Liver (tissue), 10 donors: ENCODE measurements at places on chromosomes 5 and 9.

DNA sequence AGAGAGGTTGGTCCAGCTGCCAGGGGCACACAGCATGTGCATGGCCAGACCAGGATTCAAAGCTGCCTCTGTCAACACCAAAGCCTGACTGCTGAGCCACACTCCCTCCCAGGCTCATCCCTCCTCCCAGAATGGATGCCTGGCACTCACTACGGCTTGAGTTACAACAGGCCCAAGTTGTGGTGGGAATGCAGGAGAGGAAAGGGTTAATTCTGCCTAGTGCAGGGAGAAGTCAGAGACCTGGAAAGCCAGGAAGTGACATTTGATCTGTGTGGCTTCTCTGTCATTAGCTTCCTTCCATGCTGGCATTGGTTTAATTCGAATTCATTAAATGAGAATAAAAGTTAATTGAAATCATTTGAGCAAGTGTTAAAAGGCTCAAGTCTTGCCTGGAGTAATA, 150.0 kb downstream of the NSG2 start:
- no peak for DNase-seq

GRCh38 chr5:180785121-180785781, 17.4 kb downstream of the MGAT1 start:
- no peak for DNase-seq

GRCh38 chr9:116549061-116549664, 137.9 kb upstream of the TRIM32 start:
- peak; percentile 47 for DNase-seq

DNA sequence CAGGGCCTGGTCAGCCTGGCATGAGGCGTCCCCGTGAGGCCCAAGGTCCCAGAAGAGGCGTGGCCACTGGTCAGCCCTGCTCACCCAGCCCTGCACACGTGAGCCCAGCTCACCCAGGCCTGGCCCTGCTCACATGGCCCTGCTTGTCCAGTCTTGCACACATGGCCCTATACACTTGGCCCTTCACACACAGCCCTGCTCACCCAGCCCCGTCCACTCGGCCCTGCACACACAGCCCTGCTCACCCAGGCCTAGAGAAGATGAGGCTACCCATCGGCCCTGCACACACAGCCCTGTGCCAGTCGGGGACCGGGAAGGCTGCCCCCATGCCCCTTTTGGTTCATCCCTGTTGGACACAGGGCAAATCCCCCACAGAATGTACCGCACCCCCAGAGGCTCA, 28.4 kb downstream of the ZDHHC11B start:
- no peak for DNase-seq

GRCh38 chr5:119313658-119314605, 41.9 kb upstream of the TNFAIP8 start:
- no peak for DNase-seq

DNA sequence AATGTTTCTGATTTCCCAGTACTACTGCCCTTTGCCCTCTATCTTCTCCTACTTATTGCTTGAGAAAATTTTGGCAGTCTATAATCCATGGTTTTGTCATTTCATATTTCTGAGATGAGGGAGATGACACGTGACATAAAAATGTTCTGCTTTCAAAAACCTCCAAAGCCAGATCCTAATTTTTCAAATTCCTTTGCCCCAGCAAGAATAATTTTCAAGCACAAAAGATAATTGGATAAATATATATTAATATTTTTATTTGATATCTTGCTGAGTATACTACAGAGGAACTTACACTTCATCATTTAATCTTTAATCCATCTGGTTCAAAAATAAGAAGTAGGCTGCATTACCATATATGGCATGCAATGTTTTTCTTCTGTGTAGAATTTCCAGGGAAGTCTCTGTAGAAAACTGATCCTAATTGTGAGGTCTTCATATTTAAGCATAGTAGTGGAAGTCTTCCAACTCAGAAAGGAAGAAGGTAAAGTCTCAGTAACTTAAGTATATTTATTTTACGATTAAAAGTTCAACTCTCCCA, 1738.8 kb downstream of the EFNA5 start:
- no peak for DNase-seq

DNA sequence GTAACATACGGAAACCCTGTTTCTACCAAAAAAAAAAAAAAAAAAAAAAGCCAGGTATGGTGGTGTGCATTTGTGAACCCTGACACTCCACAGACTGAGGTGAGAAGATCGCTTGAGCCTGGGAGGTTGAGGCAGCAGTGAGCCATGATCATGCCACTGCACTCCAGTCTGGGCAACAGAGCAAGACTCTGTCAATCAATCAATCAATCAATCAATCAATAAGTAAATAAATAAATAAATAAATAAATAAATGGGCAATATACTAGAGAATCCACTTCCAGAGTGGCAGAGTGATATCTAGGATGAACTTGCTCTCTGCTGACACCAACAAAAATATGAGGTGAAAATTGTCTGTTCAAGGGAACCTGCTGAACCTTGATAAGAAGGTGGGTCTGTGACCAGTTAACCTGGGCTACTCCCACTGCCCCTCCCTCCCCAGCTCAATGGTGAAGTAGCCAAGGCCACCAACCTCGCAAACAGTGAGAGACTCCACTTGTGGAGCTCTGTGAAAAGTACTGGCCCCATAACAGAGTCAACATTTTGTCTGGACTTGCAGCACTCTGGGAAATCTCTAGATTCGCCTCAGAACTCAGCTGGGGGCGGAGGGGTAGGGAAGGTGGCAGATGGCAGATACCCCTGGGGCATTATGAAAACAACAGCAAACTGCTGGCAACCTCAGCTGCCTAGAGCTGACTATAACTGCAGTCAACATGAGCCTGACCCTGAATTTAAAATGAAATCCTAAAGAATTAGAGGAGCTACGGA, 163.7 kb downstream of the ROR2 start:
- DNase-seq: no peak

GRCh38 chr9:129377931-129378661, 200.0 kb upstream of the IER5L start:
- DNase-seq: no peak

- DNase-seq: no peak
Measured at GRCh38 chr5:42745426-42745825, 11.2 kb upstream of the CCDC152 start.

- DNase-seq: no peak
Measured at GRCh38 chr5:59753599-59753998, 139.9 kb downstream of the PDE4D start.

DNA sequence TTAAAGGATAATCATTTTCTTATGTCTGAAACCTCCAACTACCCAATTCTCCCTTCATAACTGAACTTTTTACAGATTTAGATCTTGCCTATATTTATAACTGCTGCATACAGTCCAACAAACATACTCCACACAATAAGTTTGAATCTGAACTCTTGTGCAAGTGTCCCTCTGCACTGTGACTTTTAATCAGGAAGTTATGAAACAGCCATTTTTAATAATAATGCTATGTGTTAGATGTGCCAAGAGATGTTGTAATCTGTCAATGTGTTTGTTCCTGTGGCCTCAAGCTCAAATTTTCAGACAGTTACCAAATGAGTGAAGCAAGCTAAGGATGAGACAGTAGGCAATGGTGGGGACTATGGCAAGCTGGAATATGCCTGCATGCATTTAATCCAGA, 57.6 kb upstream of the MTAP start:
- DNase-seq: no peak

- no peak for DNase-seq
Measured at GRCh38 chr5:757931-758697, 26.4 kb downstream of the ZDHHC11B start.

DNA sequence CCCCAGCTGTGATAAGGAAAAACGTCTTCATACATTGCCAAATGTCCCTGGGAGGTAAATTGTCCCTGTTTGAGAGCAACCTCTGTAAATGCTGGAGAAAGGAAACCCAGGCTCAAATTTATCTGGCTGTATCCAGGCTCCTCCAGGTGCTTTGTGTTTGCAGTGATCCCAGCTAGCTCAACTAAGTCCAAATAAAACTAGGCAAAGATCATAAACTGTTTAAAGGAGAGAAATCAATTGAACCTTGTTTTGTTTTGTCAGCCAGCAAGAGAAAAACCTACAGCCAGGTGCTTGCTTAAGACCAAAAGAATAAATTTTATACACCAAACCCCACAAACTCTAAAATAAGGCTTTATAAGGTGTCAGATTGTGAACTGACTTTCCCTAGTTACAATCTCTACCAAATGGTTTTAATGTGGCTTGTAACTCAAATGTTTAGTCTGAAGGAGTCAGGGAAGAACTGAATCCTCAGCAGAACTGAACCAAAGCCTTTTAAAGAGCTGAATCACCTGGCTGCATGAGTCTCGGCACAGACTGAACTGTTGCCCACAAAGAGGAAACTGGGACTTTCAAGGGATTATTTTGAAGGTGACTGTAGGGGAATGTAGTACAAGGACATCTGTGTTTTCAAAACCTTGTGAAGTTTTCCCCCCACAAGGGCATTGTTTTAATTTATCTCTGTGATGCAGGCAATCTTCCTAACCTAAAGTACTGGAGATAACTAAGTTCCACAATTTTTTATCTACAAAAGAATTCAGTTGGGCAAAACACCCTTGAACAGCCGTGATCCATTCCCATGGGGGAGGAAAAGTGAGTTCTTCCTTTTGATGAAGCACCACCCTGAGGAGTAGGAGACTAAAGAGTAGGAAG, 201.7 kb upstream of the TARS1 start:
- no peak for DNase-seq

DNA sequence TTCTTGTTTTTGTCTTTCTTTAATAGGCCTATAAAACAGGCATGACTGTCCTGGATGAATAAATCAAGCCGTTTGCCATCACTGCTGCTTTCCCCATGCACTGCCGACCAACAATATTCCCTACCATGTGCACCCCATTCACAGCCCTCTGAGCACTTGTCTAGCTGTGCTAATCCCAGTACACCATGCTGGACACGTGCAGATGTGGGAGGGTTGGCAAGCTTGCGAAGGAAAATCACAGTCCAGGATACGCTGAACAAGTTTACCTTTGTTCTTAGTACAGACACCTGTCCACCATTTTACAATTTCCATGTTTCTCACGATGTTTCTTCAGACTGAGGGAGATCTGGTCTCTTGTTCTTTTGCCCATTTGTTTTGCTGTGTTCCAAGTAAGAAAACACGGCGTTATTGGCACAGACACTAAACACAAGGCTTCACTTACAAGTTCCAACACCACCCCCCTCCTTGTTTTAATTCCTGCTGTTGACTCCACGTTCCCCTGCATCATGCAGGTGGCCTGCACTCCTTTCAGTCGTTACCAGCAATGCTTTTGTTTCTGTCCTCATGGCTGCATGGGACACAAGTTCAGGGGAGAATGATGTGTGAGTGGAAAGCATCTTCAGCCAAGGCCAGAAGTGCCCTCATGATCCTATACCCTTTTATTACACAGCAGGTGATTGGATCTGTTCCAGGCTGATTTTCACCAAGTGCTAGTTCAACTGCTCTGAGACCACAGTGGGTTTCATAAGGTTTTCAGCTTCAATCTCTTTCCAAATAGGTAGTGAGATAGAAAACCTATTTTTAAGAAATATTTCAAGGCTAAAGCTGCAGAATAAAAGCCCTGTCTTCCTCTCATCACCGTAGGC, 608.9 kb downstream of the IRX1 start:
- DNase-seq: no peak

- DNase-seq: no peak
Measured at GRCh38 chr5:74185599-74185998, 454.9 kb downstream of the ENC1 start.

DNA sequence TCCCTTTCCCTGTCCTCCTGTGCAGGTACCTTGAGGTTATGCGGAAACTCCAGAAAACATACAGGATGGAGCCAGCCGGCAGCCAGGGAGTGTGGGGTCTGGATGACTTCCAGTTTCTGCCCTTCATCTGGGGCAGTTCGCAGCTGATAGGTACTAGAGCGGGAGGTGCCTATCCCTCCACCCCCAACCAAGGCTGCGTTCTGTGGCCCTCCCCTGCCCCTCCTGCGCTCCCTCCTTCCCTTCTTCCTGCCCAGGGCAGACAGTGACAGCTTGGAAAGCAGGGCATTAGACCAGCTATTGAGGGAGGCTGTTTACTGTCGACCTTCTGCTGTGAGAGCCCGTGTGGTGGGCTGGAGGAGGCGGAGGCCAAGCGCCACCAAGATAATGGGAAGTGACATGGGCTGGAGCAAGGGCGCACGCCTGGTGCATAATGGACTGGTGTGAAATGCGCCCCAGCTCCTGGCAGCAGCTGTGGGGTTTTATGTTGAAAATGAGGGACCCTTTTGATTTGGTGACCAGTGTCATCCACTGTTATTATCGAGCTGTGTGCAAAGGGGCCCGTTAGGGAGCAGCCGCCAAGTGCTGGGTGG, 25.3 kb downstream of the PTPA start:
- no peak for DNase-seq

DNA sequence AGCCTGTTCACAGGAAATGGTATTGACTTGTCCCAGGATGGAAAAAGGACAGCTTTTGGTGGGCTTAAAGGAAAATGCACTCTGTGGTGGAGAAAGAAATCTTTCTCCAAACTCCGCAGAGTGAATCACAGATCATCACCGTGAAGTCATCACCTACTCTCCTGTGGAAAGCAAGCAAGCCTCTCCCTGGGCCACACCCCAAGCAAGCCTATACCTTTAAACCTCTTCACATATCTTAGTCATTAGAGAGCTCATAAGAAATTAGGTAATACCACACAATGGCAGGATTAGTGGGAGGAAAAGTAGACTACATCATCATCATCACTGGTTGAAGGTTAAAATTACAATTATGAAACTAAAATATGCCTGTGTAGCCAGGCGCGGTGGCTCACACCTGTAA, 23.2 kb downstream of the TLE1 start:
- no peak for DNase-seq

DNA sequence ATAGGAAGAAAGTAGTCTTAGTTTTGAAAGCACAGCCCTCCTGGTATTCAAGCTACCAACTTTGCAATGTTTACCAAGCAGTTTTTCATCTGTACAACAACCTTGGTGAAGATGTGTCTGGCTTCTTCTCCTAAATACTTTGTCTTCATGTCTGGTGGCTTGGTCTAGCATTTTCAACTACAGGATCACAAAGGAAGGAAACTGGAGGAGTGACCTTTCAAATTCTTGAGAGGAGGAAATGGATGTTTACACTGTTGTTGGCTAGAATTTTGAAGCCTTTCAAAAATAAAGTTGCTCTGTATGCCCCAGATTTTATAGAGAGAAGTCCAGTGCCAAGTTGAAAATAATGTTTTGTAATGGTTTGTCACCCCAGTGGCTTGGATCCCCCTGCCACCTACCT, 16.3 kb downstream of the PAM start:
- no peak for DNase-seq

GRCh38 chr5:76199336-76200318, 116.4 kb downstream of the SV2C start:
- DNase-seq: no peak

- no peak for DNase-seq
Measured at GRCh38 chr9:86326536-86326935, 27.7 kb downstream of the TUT7 start.
